Endothelial cell of umbilical vein (primary cell): ENCODE measurements at places on chromosomes 3 and 15. TPM values are rescaled to one million over a fixed set of nuclear protein-coding genes. Genes with fewer than 3 reads are reported as not detected.

The CHAC1 gene
- polyA plus RNA-seq, result 18.9 and 25.7 TPM in 2 replicates

The CHRNA3 gene
- polyA plus RNA-seq, result not detected in 2 replicates

The C3orf80 gene
- polyA plus RNA-seq, result 0.03 and 0.04 TPM in 2 replicates

The TMIE gene
- polyA plus RNA-seq, result 0.15 and 0.16 TPM in 2 replicates

The USP50 gene
- not detected in 2 replicates for polyA plus RNA-seq

The DUOXA2 gene
- not detected in 2 replicates for polyA plus RNA-seq

The LYZL4 gene
- polyA plus RNA-seq, result 0.40 and 0.41 TPM in 2 replicates

The LSM3 gene
- polyA plus RNA-seq, result 2.5 and 4.4 TPM in 2 replicates

The SEC22C gene
- polyA plus RNA-seq, result 32.9 and 43.9 TPM in 2 replicates

The GPR149 gene
- not detected in 2 replicates for polyA plus RNA-seq

The PIAS1 gene
- 23.7 and 29.0 TPM in 2 replicates for polyA plus RNA-seq

The RPLP1 gene
- polyA plus RNA-seq, result 2,536 and 2,985 TPM in 2 replicates

The SERINC4 gene
- polyA plus RNA-seq, result 0.05 TPM in 1 of 2 replicates, not detected in the other

The IL17RB gene
- polyA plus RNA-seq, result 0.04 TPM in 1 of 2 replicates, not detected in the other

The C3orf20 gene
- not detected in 2 replicates for polyA plus RNA-seq

The CKMT1A gene
- polyA plus RNA-seq, result not detected in 2 replicates

The CASR gene
- not detected in 2 replicates for polyA plus RNA-seq

The GPR62 gene
- polyA plus RNA-seq, result 0.04 TPM in 1 of 2 replicates, not detected in the other

The EFHB gene
- polyA plus RNA-seq, result not detected in 2 replicates

The RTP4 gene
- 0.08 and 0.12 TPM in 2 replicates for polyA plus RNA-seq

The LMAN1L gene
- polyA plus RNA-seq, result not detected in 2 replicates

The CDCP1 gene
- 0.01 TPM in 1 of 2 replicates, not detected in the other for polyA plus RNA-seq

The RTP1 gene
- not detected in 2 replicates for polyA plus RNA-seq

The ECE2 gene
- polyA plus RNA-seq, result not detected in 2 replicates

The GXYLT2 gene
- 0.05 and 0.07 TPM in 2 replicates for polyA plus RNA-seq

The MORC1 gene
- polyA plus RNA-seq, result not detected in 2 replicates

The GPR87 gene
- polyA plus RNA-seq, result not detected in 2 replicates

The CCDC14 gene
- 51.7 and 55.3 TPM in 2 replicates for polyA plus RNA-seq

The KCNH8 gene
- not detected in 2 replicates for polyA plus RNA-seq

The FYCO1 gene
- polyA plus RNA-seq, result 11.1 and 13.9 TPM in 2 replicates

The SLCO2A1 gene
- 11.9 and 13.2 TPM in 2 replicates for polyA plus RNA-seq

The SLC51B gene
- not detected in 2 replicates for polyA plus RNA-seq

The STAC gene
- polyA plus RNA-seq, result 0.03 and 0.11 TPM in 2 replicates

The CD200R1L gene
- polyA plus RNA-seq, result not detected in 2 replicates

The TRH gene
- not detected in 2 replicates for polyA plus RNA-seq

The SPINT1 gene
- polyA plus RNA-seq, result 4.1 and 4.9 TPM in 2 replicates

The OXTR gene
- polyA plus RNA-seq, result 0.08 and 0.12 TPM in 2 replicates

The CXCR6 gene
- polyA plus RNA-seq, result not detected in 2 replicates
